NCI-H2081 treated with DMSO at 0.1 percent for 48 hours (cell line): ENCODE measurements at places on chromosomes 1 and 21.

DNA sequence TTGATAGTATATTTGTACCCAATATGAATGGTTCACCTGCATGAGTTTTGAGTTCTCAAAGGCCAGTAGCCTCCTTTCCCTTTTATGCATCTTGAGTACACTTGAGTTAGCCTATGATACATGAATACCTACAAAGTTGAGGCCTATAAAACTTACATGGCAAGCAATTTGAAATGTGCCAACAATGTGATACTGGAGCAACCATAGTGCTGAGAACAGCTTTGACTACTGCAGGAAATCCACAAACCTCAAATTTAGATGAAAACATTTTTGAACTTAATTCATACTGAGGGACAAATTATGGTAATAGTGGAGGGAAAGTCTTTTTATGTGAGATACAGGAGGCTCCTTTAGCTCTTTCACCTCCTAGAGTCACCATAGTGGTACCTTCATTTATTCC, 37.4 kb downstream of the LEPR start:
- DNase-seq, result no peak

DNA sequence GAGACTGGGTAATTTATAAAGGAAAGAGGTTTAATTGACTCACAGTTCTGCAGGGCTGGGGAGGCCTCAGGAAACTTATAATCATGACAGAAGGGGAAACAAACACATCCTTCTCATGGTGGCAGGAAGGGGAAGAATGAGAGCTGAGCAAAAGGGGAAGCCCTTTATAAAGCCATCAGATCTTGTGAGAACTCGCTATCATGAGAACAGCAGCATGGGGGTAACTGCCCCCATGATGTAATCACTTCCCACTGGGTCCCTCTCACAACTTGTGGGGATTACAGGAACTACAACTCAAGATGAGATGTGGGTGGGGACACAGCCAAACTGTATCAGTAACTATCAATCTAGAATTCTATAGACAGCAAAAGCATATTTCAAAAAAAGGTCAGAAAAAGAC, 64.7 kb upstream of the ACTRT2 start:
- no peak for DNase-seq

DNA sequence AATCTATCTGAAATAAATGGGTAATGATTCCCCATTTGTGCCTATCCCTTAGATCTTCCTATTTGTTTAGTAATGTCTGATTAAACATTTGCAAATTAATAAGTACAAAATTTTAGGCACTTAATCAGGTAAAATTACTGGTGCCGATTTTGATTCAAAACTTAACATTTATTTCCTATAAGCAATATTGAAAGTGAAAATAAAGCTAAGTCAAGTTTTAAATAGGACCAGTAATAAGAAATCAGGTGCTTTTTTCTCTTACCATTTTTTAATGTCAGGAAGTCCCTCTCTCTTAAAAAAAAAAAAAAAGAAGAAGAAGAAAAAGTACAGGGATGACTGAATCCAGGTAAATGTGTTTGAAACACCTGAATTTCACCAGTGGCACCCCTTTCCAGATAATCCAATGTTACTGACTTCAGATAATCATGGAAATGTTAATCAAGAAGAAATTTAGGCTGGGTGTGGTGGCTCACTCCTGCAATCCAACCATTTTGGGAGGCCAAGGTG, 836 bp upstream of the GBP4 start:
- DNase-seq, result no peak

DNA sequence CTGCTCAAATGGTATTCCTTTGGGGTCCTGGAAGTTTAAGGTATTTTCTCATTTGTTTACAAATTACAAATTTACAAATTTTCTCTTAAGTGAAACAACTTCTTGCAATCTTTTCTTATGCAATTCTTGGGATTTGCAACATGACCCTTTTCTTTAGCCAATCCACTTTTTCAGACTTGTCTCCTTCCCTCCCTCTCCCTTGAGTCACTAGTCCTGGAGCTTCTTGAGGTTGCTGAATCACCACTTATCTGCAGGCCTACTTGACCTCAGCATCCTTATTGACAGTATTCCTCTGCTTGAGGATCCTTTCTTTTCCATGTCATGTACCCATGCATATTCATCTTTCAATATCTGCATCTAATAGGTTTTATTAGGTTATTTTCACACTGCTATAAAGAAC, 302.8 kb upstream of the ADAMTS5 start:
- DNase-seq, result no peak

DNA sequence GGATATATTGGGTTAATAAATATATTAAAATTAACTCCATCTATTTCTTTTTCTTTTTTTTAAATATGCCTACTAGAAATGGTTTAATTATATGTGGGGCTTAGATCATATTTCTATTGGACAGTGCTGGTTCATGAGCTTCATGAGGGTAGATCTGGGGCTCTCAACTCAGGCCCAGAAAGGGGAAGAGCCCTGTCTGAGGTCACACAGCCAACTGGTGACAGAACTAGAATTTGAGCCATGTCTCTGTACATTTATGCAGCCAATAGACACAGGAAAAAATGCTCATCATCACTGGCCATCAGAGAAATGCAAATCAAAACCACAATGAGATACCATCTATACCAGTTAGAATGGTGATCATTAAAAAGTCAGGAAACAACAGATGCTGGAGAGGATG, 5.1 kb upstream of the EPHB2 start:
- DNase-seq, result no peak

- DNase-seq, result peak; percentile 38
Measured at GRCh38 chr1:32400876-32401631, 6.8 kb upstream of the BSDC1 start.

DNA sequence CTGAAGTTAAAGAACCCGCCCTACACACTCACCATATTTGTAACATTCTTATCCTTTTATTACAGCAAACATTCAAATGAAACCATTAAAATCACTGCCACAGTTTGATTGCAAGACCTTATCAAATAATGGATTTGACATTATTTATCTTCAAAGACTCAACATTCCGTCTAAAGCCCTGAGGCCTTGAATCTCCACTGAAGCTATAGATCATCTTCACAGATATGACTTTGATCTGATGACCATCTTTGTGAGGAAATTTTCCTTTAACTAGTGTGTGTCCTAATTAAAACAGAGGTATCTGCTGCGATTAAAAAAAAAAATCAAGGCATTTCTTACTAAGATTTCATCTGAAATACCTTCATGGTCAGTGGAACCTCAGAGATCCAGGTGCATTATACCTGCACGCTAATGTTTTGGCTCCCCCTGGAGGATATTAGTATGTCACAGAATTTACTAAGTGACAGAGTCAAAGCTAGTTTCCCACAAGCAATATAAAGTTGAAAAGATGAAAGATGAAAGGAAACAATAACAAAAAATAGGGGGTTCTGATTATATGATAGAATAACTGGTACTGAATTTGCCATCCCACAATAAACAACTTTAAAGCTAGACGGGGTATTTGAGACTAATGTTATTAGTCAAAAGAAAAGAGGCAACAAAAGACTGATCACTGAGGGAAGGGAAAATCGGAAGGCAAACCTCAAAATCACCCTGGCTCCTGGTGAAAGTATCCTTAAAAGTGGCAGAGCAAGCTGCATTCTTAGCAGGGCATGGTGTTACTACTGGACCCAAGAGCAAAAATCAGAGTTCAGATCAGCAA, 923.4 kb downstream of the NCAM2 start:
- DNase-seq, result no peak

DNA sequence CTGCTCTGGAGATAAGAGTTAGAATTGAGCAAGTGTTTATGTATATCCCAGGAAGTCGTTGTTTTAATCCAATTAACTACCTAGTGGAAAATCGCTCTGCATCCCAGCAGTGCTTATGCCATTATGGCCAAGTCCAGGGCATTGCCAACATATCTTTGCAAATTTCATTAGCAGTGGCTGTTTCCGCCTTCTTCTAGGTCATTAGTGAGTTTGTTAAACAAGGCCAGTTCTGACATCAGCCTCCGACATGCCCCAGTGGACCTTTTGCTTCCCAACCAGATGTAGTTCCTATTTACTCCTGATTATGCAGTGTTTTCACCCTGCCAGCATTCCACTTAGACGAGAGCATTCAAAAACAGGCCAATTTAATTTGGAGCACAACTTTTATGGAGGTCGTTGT, 106.8 kb upstream of the FAM78B start:
- DNase-seq, result no peak

- DNase-seq, result no peak
Measured at GRCh38 chr1:95230768-95231191, 3.2 kb upstream of the RWDD3 start.

- no peak for DNase-seq
Measured at GRCh38 chr21:14995226-14995625, 69.6 kb downstream of the NRIP1 start.

DNA sequence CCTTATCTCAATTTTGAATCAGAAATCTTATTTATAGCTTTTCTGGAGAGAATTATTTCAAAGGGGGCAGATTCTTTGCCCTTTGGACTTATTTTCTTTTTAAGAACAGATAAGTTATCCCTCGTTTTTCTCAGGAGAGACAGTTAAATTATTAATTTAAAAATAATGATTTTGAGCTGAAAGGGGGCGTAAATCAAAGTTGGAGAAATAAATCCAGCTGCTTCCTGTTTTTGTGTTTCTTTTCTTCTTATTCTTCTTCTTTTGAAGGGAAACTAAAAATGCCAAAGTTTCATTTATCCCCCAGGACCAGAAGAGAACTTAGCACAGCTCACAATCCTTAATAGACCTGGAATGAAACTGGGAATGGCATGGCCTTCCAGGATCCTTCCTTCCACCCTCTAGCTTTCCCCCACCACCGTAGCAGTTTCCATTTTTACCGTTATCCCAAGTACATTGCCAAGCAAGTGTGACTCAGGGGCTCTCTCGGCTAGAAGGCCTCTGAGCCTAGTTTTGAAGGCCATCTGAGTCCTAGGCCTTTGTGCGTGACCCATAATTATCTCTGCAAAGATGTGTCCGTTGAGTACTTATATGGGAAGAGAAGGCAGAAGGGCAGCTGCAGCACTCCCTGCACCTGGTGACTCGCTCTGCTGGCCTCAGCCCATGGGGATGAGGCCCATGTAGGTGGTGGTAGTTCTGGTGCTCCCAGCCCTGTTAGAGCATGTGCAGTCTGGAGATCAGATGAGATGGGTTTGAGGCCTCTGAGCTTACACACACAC, 181.7 kb downstream of the ROR1 start:
- DNase-seq, result no peak

DNA sequence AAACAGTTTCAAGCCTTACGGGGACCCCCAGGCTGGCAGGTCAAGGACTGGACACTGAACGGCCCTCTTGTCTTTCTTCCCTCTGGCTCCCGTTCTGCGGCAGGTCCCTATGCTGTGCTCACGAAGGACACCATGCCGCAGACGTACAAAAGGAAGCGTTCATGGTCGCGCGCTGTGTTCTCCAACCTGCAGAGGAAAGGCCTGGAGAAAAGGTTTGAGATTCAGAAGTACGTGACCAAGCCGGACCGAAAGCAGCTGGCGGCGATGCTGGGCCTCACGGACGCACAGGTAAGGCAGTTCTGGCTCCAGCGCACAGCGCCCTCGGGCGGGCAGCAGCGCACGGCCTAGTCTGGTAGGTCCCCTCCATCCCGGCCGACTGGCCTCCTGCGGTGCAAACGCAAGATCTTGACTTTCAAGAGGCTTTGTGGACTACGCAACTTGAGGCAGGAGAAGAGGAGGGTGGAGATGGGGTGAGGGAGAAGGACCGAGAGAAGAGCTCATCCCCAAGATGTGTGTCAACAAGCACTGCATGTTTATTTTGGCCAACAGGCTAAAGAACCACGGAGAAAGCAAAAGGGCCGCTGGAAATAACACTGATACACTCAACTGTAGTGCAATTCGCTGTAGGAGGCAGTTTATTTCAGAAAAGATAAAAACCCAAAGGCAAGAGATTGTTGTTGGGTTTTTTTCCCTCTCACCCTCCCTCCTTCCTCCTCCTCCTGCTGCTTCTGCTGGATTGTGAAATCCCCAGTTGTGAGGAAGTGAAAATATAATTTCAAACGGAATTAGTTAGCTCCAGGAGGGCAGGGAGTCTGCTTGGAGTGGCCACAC, 3.0 kb downstream of the HLX start:
- no peak for DNase-seq

- no peak for DNase-seq
Measured at GRCh38 chr1:101290119-101290921, 53.5 kb downstream of the S1PR1 start.
